T1000 (cell line): ENCODE measurements at places on chromosomes 11 and 22.

GRCh38 chr11:71548716-71549151 lies 514 bp downstream of the KRTAP5-9 start:
- no peak for DNase-seq

GRCh38 chr11:64248578-64248977 lies 1.8 kb upstream of the PPP1R14B start:
- DNase-seq: no peak

DNA sequence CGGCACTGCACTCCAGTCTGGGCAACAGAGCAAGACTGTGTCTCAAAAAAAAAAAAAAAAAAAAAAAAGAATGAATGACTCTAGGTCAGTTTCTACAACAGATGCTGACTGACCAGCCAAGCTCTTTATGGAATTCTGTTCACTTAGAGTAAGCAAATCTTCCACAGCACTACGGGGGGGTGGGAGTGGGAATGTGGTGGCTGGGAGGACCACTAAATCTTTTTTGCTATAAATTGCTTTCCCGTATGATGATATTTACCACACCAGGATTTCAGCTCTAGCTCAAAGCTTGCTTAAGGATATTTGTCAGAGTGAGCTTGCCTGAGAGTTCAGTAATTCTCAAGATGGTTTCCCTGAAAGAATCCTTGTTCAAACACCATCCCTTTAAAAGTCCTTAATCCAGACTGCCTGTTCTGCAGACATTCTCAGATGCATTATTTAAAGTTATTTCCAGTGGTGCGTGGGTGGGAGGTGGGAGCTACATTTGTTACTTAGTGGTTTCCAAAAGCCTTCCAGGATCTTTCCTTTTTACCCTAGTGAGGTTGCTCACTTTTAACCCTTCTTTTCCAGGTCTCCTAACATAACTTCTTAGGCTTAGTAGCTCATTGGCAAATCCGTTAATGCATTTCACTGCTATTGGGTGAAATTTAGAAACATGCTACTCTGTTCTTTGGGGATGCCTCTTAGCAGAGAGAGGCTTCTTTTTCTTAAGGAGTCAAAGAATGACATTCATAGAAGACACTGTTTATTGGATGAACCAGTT lies 65.9 kb downstream of the UBASH3B start:
- no peak for DNase-seq

DNA sequence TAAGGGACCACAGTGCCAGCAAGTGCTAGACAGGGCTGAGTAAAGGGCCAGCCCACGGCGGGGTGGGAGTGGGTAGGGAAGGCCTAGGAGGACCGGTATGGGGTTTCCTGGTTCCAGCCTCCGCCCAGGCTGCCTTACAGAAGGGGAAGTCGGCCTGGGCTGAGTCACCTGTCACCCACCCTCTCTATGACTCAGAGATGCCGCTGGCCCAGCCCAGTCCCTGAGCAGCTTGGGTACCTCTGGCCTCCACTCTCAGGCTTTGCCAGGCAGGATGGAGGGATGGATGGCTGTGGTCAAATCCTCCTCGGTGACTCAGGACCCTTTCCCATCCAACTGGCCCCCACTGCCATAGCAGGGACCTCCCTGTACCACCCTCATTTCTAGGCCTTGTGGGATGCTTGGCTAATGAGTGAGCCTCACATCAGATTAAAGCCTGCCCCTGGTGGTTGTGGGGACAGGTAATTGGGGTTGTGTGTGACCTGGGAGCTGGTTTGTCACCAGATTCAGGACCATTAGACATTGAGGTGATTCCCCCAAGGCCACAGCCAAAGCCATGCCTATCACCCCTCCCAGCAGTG lies 13.9 kb downstream of the SLC35E4 start:
- DNase-seq: peak; percentile 77

- no peak for DNase-seq
Observed at GRCh38 chr22:19797086-19798002, 36.8 kb downstream of the TBX1 start.

GRCh38 chr22:35124691-35125219 lies 58.8 kb downstream of the ISX start:
- DNase-seq: no peak

DNA sequence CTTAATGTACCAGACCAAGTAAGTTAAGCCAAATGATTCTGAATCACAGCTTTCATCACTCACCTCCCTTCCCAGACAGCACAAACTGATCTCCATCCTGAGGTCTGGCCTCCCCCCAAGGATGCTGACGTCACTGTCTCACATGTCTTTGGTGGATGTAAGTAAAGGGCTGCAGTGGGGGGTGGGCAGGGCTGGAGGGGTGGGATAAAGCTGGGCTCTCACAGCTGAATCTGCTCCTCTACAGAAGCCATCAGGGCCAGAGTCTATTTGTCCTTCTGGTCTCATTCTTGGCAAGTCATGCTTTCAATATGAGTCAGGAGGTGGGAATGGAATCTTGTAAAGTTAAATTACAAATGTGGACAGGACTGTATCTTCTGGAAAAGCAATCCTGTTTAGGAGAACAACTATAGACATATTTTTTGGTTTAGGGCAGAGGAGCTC lies 32.7 kb downstream of the P4HA3 start:
- DNase-seq: peak; percentile 81

DNA sequence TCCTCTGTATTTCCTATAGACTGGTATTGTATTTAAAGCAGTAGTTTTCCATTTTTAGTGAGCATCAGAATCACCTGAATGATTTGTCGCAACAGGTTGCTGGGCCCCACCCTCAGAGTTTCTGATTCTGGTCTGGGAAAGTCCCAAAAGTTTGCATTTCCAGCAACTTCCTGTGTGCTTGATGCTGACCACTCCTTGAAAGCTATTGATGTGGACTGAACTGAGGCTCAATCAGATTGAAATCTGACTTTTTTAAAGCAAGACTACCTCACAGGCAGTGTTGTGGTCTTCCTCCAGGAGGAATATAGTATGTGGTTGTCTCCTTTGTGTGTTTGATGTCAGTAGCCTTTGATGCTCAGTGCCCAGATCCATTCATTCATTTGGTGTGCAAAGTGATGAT lies 17.2 kb upstream of the MPZL2 start:
- DNase-seq: no peak

GRCh38 chr11:373716-374551 lies 4.6 kb downstream of the B4GALNT4 start:
- no peak for DNase-seq

DNA sequence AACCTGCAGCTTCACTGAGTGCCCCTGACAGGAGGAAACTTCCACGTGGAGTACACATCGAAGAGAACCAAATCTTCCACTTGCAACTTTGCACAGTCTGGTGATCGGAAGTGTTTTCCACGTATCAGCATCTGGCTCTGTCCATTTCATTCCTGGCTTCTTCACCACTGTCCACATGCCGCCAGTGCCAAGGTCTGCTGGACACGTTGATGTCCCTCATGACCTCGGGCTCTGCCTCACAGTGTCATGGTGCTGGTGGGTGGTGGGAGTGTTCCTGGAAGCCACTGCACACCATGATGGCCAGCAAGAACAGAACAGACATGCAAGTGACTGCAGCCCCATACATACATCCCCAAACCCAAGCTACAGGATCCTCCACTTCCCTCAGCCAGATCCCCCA lies 48.4 kb downstream of the WNT11 start:
- DNase-seq: no peak

DNA sequence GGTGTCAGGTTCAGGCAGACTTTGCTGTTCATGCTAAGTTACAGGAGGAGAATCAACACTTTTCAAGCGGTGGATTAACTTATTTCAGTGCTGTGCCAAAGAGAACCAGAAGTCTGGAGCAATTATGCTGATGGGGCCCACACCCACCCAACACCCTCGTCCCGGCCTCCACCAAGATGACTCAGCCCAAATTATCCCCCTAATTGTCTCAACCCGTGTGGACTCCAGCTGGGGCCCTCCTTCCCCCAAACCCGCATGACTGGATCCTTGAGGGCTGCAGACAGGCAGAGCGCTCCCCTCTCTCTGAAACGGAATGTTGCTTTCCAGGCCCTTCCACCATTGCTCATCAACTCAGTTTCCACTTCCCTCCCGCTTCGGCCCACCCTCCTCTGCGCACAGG lies 34.6 kb upstream of the MN1 start:
- no peak for DNase-seq

DNA sequence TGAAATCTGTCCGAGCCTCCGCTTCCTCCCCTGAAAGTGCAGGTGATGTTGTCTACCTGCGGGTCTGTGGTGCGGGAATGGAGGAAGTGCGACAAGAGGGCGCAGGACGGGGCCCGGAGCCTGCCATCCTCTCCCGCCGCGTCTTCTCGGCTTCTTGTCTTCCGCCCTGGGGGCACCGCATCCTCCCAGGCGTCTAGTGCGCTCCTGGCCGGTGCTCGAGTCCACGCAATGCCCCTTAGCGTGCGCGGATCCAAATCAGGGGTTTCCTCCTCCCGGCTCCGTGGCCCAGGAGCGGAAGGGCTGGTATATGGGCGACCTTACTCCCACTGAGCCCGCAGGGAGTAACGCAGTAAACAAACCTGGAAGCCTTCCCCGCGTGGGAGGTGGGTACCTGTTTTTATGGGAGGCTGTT lies 405 bp downstream of the SFI1 start:
- no peak for DNase-seq

- DNase-seq: no peak
Observed at GRCh38 chr11:9527481-9528135, 45.9 kb upstream of the WEE1 start.

DNA sequence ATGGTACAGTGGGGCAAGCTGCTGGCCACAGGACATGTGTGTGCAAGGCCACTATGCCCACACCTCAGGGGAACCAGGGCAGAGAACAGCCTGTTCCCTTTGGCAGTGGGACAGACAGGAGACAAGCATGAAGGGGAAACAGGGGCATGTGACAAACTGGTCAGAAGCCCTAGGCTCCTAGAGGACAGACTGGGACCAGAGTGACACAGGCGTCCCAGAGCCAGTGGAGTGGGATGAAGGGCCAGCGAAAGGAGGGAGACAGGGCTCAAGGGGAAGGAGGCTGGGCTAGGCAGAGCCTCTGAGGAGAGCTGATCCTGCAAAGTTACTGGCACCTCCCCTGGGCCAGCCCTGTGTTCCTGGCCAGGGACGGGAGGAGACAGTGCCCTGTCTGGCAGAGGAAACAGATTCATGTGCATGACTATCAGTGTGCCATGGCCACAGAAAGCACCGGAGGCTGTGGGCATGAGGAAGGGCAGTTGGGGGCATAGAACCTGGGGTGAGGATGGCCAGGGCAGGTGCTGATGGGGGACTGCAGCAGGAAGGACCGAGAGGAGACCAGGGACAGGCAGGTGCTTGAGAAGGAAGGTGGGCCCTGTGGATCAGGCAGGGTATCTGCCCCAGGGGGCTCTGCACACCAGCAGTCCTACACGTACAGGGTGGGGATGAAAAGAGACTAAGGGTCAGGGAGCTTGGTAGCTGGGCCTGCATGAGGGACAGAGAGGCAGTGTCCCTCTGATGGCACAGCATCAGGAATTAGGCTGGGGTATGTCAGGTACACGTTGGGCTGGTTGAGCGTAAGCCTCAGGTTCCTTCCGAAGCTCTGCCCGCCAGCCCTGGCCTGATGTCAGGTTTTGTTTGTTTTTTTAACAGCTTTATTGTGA lies 9.8 kb downstream of the DERL3 start:
- no peak for DNase-seq

DNA sequence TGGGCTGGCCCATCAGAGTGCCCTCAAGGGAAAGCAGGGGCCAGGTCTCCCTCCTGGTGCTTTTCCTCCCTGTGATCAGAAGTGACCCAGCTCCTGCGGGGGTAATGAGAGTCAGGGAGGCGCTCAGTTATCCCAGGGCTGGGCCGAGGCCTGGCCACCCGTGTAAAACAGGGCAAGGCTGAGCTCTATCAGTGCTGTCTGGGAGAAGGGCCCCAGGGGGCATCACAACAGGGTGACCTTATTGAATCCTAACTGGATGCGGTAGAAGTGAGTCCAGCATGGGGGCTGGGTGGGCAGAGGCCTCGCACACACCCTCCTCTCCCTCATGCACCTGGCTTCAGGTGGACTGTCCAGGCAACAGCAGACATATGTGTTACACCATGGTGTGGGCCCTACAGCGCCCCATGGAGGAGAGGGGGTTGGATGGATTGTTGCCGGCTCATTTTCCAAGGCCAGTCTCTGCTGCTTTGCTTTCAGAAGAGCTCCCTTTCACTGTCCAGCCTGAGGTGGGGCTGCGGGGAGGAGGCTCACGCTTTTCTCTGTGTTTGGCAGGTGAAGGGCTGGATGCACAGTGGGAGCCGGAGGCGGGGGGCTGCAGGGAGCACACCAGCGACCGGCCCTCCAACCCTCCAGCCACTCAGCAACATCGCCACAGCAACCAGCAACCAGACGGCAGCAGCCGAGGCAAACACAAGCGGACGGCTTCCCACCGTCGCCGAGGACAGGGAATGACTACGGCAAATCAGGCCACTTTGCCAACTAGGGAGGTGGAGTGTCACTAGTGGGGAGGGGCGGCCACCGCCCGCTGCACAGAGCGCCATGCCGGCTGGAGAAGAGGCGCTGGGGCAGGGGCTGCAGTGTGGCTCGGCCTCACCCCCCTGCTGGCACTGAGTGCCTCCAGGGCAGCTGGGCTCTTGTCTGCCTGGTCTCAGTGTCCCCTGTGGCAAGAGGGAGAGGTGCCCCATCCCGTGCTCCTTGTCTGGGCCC lies 24.7 kb downstream of the GNAZ start:
- DNase-seq: no peak

- no peak for DNase-seq
Observed at GRCh38 chr22:47376901-47377505, 614.6 kb downstream of the TBC1D22A start.
